ENCODE measurements at places on chromosomes 12 and 14.
A peak's percentile ranks its signal among the peaks of the same experiment; 100 is the strongest.

DNA sequence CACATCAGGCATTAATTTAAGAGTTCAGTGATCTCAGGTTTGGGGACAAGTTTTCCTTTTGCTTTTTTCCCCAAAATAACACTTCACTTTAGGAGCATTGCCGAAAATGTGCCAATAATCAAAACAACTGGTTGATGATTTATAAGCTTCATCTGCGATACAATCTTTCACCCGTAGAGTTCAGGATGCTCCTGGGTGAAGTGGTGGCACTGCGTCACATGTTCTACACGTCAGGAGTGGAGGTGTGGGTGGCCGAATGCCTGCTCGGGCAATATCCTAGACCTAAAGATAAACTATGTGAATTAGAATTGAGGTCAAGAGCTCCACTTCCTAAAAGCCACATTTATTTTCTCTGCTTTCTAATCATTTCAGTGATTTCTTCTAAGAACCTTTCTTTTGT is 70.9 kb upstream of the DICER1 start:
- no peak for DNase-seq

GRCh38 chr12:115090783-115091182 is 406.8 kb upstream of the TBX3 start:
- no peak for DNase-seq

GRCh38 chr12:21599143-21599999 is 5.3 kb downstream of the GYS2 start:
- DNase-seq, result no peak

GRCh38 chr12:88309546-88309945 is 167.4 kb downstream of the TMTC3 start:
- peak; percentile 83 for DNase-seq

DNA sequence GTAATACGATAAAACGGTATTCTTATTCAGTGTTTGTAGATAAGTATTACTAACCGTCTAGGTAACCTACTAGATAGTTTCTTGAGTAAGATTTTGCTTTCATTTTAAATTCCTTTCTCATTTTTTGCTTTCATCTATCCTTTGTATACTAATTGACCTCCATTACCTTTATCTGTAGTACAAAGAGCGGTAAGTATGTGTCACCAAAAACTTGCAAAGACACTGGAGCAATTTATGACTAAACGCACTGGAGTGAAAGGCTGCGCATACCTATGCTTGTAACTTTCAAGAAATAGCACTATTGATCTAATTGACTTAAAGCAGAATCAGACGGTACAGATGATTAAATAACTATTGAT is 1.7 kb downstream of the ARHGAP5 start:
- DNase-seq, result peak; percentile 31

- DNase-seq, result no peak
Observed at GRCh38 chr12:91871751-91872150, 273.9 kb downstream of the BTG1 start.

DNA sequence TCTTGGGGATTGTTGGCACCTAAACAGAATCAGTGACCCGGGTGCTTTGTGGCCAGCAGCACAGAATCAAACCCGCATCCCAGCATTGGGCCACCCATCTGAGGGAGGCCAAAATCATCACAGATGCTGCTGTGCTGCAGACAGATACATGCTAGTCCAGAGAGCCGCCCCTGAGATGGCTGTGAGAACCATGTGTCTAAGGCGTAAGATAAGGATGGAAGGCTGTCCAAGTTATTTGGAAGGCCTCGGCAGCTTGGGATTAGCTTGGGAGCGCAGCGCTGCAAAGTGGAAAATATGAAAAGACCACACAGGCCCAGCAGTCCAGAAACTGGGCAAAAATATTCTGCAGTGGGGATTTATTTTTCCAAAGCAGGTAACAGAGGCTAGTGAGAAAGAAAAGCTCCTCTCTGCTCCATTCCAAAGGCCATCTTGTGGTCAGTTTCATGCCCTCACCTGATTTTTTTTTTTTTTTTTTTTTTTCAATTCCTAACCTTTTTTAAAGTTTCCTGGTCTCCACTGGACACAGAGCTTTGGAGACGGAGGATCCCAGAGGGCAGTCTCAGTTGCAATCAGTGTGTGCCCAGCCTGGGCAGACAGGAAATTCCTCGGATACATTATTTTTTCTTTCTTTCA is 178.9 kb upstream of the BCL2L14 start:
- DNase-seq, result no peak

DNA sequence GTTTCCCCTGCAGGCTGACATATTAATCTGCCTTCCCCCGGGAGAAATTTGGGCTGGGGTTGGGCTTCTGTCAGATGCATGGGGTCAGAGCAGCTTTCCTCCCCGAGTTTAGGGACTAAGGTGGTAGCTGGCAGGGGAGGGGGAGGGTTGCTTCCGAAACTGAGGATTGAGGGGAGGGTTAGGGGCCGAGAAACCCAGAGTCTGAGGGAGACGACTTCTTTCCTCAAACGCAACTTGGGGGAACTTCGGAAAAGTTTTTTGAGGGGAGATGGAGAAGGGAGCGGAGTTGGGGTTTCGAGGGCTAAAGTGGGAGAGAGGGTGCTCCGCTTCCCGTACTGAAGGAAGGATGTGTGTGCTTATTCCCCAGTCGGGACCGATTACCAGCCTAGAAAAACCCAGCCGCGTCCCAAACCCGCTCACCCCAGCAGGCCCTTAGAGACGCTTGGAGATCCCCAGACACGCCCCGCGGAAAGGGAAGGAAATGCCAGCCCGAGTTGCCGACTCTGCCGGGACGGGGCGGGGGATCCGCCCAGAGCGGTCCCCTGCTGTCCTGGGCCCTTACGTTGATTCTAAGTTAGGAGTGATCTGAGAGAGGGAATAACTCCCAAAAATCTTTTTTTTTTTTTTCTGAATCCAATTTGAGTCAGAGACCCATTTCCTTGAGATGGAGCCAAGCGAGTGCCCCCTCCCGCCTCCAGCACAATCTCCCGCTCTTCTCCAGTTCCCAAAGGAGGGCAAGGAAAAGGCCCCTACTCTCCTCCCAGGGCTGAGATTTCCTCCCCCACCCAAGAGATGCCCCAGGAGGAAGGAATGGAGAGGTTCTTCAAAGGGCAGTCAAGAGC is 61.9 kb downstream of the SMUG1 start:
- no peak for DNase-seq

GRCh38 chr12:22122359-22122758 is 76.3 kb downstream of the CMAS start:
- no peak for DNase-seq

GRCh38 chr14:36747411-36748184 is 85.9 kb downstream of the PAX9 start:
- no peak for DNase-seq

DNA sequence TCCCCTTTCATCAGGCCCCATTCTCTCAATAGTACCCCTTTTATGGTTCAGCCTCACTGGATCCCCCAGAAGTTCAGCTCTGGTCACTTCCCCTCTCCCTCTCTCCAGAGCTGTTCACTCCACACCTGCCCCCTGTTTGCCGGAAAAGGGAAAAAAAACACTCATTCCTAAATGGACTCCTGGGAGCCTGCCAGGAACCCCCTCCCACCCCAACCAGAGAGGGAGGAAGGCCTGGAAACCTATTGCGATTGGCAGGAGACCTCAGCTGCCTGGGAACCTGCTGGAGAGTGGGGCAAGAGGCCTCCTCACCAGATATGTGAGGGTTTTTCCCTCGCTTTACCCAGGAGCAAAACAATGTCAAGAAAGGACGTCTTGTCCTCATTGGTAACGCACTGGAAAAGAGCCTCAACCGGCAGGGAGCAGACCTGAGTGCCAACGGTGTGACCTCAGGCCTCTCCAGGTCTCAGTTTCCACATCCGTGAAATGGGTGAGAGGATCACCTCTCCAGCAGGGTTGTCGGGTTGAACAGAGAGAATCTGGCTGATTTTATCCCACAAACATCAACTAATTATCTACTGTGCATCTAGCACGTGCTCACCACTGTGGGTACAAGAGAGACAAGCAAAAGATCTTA is 4.6 kb downstream of the DTX1 start:
- DNase-seq, result no peak

GRCh38 chr12:67068204-67068731 is 200.9 kb upstream of the CAND1 start:
- DNase-seq, result no peak

- DNase-seq, result no peak
Observed at GRCh38 chr14:104858811-104859426, 6.1 kb upstream of the CEP170B start.

DNA sequence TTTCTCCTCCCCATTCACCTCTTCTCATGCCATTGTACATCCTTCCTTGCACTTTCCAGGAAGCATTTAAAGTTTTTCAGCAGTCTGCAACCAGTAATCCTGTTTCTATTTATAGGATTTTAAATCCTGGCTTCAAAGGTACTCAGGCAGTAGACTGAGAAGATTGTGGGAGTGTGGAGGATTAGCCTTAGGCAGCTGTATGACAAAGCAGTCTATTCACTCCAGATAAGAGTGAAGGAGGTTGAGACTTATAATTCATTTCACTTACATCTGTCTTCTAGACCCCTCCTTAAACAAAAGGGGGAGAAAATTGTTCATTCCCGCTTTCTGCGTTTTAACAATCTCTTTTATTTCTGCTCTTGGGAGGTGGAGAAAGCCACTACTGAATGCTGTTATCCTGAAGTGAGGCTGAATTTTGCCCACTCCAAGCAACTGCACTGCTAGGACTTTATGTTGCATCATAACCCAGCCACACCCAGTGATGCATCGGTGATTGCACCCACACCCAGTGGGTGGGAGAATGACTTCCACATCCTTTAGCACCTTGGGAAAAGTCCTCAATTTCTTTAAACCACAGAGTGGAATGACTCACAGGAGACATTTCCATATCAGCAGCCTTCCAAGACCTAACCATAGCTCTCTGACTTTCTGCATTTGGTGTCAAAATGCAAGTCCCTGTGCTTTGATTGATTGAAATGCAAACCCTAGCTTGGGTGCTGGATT is 382.5 kb upstream of the ATP2B1 start:
- DNase-seq, result peak; percentile 94

GRCh38 chr12:2647186-2647585 is 147.6 kb upstream of the FKBP4 start:
- no peak for DNase-seq

DNA sequence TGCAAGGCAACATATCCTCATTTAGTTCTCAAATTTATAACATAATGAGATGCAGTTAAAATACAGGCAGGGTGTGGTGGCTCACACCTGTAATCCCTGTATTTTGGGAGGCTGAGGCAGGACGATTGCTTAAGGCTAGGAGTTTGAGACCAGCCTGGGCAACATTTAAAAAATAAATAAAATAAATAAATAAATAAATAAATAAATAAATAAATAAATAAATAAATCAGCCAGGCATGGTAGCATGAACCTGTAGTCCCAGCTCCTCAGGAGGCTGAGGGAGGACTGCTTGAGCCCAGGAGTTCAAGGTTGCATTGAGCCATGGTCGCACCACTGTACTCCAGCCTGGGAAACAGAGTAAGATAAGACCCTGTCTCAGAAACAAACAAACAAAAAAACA is 39.4 kb downstream of the TCHP start:
- no peak for DNase-seq

GRCh38 chr12:11716794-11717518 is 67.5 kb downstream of the ETV6 start:
- peak; percentile 56 for DNase-seq

DNA sequence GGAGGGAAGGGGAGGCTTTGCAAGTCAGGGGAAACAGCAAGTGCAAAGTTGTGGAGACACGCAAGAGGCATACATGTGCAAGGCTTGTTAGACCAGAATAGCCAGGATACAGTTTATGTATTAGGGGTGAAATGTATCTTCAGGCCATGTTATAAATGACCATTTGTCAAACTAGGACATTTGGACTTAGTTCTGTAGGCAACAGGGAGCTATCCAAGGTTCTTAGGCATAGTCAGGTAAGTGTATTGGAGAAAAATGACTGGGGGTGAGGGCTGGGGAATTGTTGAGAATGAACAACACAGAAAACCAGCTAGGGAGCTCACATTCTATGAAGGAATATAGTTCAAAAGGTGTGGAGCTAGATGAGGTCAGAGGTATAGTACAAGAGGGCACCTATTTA is 42.5 kb downstream of the TPH2 start:
- DNase-seq, result peak; percentile 6

DNA sequence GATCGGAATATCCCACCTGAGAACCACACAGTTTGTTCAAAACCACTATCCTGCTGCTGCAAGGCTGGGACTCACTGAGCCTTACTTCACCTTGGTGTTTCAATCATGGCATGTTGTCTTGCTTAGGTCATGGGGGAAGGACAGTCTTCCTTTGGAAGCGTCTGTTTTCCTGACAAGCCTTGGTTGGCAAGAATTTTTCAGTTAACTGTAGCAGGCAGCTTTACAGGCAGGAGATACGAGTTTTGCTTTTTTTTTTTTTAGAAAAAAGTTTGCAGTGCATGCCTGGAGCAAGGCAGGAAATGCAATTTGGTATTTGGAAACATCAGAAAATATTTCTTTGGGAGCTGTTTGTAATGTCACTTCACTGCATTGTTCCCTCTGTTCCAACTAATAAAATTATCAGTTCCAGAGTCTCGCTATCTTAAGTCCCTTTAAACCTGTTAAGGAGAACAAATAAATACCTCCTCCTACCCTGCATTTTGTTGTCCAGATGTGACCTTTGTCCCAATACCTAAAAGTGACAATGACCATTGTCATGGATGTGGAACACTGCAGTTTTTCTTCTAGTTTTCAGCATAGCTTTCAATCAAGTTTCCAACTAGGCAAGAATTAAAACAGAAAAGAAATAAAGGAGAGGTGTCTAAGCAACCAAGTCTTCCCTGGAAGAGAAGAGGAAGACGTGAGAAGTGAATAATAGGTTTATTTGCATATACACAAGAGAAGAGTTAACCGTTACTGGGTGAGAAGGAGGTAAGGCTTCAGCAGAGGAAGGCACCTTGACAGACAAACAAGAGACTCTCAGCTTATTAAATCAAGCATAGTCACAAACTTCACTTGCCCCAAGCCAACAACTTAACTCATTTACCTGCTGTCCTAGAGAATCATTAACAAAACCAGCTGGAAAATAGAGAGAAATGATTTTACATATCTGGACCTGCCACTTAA is 71.4 kb upstream of the ACTN1 start:
- no peak for DNase-seq

DNA sequence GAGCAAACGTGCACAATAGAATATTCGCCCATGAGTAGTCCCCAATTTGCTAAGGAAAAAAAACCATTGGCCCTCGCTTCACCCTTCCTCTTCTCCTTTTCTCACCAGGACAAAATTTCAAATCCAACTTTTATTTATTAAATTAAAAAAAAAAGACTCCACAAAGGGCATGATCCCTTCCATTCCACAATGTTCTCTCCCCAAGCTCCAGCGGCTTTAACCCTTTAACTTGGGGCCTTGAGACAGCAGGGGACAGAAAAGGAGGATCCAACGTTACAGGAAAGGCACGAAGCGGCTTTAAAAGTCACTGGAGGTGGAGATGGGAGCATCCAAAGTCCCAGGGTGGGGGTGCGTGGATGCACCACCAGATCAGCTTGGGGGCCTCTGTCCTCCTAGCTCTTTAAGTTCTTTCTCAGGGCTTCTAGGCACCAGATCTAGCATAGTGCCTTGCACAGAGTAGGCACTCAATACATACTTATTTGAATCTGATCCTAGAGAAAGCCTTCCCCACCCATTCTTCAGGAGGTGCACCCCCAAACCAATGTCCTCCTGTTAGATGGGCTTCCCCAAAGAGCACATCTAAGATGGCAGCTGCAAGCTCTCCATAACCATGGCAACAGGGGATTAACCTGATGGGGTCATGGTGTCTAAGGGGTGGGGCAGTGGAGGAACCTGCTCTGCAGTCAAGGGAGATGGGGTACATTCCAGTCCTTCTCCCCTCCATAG is 5.2 kb upstream of the AAAS start:
- DNase-seq, result no peak

Measured in IMR-90 (cell line).